ENCODE measurements at places on chromosomes 2 and 18.

- DNase-seq, result no peak
These were observed 84.5 kb downstream of the COL5A2 start for GRCh38 chr2:189095101-189095500.

GRCh38 chr2:216664593-216665034, 30.7 kb downstream of the IGFBP5 start:
- no peak for DNase-seq

GRCh38 chr2:117980783-117981676, 32.8 kb downstream of the CCDC93 start:
- no peak for DNase-seq

DNA sequence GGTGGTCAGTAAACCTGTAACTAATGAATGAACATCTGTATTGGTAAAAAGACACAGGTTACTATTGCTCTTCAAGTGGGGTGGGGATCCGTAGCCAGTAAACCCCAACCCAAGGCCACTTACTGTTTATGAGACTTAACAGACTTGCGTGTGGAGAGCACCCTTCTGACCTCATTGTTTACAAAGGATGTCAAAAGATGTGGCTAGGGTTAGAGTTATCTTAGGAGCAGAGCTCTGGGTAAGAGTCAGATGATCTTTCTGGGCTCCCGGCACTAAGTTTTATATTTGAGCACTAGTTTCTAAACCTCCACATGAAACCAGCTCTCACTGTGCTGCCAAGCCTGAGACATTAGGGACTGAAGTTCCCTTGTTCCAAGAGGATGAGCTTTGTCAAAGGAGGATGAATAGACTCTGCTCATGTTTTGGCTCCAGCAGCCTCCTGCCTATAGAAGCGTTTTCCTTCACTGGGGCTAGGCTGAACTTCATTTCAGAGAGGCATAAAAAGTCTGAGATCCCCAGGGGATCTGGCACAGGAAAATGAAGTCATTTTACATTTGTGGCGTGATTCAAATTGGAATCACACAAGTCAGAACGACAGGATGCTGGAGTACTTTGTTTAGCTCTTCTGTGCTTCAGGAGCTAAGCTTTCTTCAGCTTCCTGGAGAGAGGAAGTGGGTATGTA, 403.1 kb upstream of the TRIB2 start:
- DNase-seq, result no peak

DNA sequence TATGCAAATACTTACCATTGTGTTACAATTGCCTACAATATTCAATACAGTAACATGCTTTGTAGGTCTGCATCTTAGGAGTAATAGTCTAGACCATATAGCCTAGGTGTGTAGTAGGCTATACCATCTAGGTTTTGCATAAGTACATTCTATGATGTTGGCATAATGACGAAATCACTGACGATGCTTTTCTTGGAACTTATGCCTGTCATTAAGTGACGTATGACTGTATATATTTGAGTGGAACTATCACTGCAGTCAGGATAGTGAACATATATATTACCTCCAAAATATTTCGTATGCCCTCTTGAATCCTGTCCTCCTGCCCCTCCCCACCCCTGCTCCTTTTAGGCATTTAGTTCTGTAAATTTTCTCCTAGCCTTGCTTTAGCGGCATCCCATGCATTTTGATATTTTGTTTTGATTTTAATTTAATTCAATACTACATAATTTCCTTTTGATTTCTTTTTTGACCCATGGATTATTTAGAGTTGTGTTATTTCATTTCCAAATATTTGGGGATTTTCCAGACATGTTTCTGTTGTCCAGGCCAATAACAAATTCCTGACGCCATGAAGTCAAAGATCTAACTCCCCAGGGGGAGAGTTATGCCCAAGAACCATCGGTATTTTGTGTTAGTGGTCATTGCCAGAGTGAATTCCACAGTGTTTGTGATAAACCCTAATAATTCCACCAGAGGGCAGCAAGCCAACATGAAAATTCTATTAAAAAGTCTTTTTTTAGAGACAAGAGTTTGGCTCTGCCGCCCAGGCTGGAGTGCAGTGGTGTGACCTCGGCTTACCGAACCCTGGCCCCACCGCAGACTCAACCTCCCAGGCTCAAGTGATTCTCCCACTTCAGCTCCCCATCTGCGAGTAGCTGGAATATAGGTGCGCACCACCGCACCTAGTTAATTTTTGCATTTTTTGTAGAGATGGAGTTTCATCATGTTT, 24.2 kb upstream of the CASP8 start:
- no peak for DNase-seq

DNA sequence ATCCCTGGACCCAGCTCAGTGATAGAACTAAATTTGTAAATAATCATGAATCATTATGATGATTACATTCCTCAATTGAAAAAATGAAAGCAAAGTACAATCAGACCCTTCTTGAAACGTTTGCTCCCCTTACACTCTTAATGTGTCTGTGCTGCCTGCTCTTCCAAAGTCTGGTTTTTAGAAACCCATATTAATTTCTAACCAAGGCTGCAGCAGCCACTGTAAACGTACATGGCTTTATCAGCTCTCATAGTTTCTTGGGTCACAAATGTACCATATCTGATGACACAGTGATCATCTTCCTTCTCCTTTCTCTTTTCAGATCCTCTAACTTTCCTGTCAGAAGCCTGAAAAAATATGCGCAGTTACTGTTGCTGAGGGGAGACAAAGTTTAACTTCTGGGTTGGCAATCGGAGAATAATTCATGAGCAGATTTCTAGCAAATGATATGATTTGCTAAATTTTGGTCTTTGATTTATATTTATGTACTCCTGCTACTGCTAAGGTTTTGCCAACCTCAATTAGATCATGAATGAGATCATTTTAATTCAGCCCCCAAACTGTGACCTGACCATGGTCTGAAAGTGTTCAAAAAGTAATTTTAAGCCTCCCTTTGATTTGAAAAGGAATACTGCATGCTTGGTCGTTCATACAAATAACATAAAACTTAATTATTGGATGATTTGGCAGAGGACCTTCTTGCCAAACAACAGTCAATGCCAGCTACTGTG, 12.3 kb downstream of the ZEB2 start:
- DNase-seq, result no peak

DNA sequence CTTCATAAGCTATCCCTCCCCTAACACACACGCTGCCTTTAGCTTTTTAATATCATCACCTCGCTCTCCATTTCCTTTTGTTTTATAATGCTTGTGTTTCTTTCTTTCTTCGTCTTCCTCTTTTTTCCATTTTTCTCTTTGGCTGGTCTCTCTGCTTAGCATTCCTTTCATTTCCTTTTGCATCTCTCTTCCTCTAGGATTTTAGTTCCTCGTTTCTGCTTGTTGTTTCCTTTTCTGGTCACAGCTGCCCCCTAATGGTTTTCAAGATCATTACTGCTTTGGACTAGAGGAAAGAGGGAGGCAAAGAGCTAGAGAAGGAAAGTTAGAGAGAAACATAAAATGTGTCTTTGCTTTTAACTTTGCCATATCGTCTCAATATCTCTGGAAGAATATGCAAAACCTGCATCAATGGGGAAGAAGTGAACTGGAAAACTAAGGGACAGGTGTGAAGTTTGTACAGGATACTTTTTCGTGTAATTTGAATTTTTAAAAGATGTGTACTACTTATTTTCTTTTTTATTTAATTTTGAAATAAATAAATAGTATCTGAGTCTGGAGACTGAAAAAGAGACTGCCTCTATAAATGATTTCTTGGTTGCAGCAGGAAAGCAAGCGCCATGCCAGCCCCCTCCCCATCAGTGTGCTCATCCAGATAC, 6.3 kb upstream of the NRP2 start:
- no peak for DNase-seq

DNA sequence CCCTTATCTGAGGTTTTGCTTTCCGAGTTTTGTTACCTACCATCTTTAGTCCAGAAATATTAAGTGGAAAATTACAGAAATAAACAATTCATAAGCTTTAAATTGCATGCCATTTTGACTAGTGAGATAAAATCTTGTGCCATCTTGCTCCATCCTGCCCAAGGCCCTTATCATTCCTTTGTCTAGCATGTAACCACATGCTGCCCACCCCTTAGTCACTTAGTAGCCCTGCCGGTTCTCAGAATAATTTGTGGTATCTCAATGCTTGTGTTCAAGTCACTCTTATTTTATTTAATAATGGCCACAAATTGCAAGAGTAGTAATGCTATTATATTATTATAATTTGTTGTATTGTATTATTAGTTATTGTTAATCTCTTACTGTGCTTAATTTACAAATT, 36.8 kb upstream of the VPS54 start:
- DNase-seq, result no peak

DNA sequence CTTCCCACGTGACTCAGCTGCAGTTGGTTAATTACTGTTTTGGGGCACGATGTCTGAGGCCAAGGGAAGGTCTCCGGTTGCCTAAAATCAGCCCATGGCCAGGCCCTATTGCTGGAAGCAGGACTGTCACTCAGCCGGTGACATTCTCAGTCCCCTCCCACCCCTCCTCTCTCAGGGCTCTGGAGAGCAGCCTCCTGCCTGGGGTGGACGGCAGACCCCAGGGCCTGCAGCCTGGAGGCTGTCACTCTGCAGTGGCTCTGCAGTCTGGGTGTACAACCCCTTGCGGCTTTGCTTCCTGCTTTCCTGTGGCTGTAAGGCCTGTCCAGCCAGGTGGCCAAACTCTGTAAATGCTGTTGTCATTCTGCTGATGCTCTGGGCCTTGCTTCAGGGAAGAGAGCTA, 32.8 kb downstream of the ZBTB7C start:
- no peak for DNase-seq

DNA sequence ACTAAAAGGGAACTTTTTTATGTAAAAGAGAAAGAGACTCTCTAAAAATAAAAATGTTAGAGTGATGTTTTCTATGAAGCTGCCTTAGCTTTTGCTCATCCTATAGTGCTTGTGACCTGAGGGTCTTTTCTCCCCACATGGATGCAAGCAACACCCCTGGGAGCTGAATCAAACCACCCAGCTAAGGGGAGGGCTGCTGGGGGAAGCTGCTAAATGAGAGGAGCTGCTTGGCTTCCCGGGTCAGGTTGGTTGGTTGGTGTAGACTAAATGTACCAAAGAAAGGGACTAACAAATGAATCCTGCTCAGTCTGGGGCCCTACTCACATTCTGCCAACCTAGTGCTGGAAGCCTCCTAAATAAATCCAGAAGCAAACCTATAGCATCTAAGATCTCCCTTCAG, 35.0 kb downstream of the AFF3 start:
- DNase-seq, result no peak

DNA sequence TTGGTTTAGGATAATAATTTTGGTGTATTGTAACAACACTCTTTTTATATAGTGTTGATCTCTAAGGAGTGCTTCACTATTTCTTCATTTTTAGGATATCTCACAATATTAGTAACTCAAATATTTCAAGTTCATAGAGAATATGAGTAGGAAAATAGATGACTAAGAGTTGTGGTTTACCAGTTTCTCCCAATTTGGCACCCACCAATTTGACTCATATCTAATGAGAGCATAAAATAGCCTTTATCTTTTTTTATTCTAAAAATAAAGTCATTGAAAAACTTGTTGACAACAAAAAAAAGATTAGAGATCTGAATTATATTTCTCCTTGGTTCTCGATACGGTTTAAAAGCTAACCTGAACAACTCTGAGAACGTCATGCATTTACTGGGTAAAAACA, 204.0 kb downstream of the PARD3B start:
- DNase-seq, result no peak

DNA sequence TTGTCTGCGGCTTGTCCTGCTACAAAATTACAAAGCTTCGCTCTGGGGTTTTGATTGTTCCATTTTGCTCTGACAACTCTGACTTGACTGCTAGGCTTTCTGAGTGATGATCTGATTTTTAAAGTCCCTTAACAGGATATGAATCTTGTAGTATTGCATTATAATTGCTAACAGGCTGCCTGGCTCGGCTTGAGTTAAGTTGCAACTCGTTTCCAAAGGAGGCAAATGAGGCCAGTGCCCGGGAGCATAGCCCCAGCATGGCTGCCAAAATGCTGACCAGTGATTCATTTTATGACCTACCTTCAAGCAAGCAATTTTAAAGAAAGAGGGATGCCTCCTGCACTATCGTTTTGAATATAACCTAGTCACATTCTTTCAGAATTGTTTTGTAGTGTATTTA, 135.4 kb downstream of the COL6A3 start:
- DNase-seq, result no peak

GRCh38 chr2:121192576-121192975, 92.4 kb downstream of the TFCP2L1 start:
- DNase-seq, result no peak

DNA sequence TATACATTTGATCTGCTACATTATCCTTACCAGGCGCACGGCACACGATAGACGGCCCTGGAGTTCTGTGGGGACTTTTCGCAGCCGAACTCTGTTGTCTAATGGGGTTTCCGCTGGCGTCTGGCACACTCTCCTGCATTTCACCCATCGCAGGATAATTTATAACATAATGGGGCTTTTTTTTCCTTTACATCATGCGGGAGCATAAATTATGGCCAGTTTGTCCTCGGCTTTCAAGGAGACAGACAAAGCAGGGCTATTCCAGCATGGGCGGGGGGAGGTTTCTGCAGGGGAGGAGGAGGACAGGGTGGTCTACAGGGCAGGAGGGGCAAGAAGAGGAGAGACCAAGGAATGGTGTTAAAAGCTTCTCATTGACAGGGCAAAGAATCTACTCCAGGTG, 279.8 kb downstream of the CELF4 start:
- DNase-seq, result no peak

DNA sequence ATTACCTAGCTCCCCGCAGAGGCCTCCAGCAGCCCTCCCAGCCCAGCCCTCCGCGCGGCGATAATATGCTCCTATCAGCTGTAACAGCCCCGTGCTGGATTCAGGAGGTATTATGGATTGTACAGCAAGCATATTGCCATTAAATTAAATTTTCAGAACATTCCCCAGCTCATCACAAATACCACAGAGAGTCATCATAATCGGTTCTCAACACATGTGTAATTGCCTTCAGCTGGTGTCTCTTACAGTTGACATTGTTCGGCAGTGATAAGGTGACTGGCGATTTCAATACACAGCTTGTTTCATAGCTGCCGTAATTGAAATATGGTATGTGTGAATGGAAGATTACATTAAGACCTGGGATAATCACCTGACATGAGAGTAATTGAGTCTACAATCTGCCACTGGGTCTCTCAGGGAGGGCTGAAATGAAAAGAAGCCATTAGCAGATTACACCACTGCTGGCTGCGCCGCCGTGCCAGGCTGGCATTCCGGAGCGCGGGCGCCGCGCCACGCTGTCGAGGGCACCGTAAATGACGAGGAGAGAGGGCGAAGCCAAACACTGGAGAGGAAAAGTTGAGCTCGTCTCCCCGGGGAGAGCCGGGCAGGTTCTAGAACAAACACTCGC, 549.4 kb upstream of the SALL3 start:
- no peak for DNase-seq

- DNase-seq, result no peak
These were observed 214.4 kb upstream of the SP5 start for GRCh38 chr2:170500770-170501169.

- DNase-seq, result no peak
These were observed 22.2 kb upstream of the NAB1 start for GRCh38 chr2:190626641-190627210.
